ENCODE measurements at places on chromosomes 5 and 9. TPM values are rescaled to one million over a fixed set of nuclear protein-coding genes. Genes with fewer than 3 reads are reported as not detected.

Gene ANKRD20A1
- 0.73 TPM for polyA plus RNA-seq

Gene ADAMTS16
- 1.2 TPM for polyA plus RNA-seq

Gene DAB2
- polyA plus RNA-seq, result 178 TPM

Gene WDR38
- not detected for polyA plus RNA-seq

Gene GRIA1
- 0.93 TPM for polyA plus RNA-seq

Gene LRRC19
- polyA plus RNA-seq, result 83.7 TPM

Gene CDH6
- 13.1 TPM for polyA plus RNA-seq

Gene SYNPO
- 46.7 TPM for polyA plus RNA-seq

Gene TLR4
- polyA plus RNA-seq, result 6.2 TPM

Gene TIMD4
- 1.5 TPM for polyA plus RNA-seq

Gene C8G
- 36.0 TPM for polyA plus RNA-seq

Gene TRIM14
- polyA plus RNA-seq, result 59.2 TPM

Gene DDX4
- polyA plus RNA-seq, result 0.10 TPM

Gene CXCL14
- polyA plus RNA-seq, result 161 TPM

Gene SNCB
- polyA plus RNA-seq, result 0.39 TPM

Gene SLC25A48
- 0.54 TPM for polyA plus RNA-seq

Gene FRRS1L
- polyA plus RNA-seq, result 9.1 TPM

Gene MYO10
- polyA plus RNA-seq, result 30.7 TPM

Gene KCNN2
- 0.48 TPM for polyA plus RNA-seq

Gene OR2V2
- not detected for polyA plus RNA-seq

Gene ADAMTS6
- polyA plus RNA-seq, result 2.3 TPM

Gene SLC6A7
- 5.7 TPM for polyA plus RNA-seq

Gene OR1J2
- not detected for polyA plus RNA-seq

Gene PCDHB5
- polyA plus RNA-seq, result 2.1 TPM

Gene LCN2
- 0.93 TPM for polyA plus RNA-seq

Gene ECM2
- 9.8 TPM for polyA plus RNA-seq

Gene TRIM41
- 22.4 TPM for polyA plus RNA-seq

Gene LMBRD2
- 17.8 TPM for polyA plus RNA-seq

Gene GPR150
- 0.90 TPM for polyA plus RNA-seq

Gene PCDHGB5
- polyA plus RNA-seq, result 1.8 TPM

Gene OLFM1
- 29.3 TPM for polyA plus RNA-seq

Gene C5
- polyA plus RNA-seq, result 25.9 TPM

Gene GABRA1
- 0.61 TPM for polyA plus RNA-seq

Gene SPATA9
- polyA plus RNA-seq, result 1.1 TPM

Gene CDC25C
- polyA plus RNA-seq, result 4.5 TPM

Gene PAPPA
- 2.2 TPM for polyA plus RNA-seq

Gene LHX3
- not detected for polyA plus RNA-seq

Gene ALDH1A1
- 181 TPM for polyA plus RNA-seq

Gene PKD2L2
- polyA plus RNA-seq, result 0.15 TPM

Gene CYLC2
- not detected for polyA plus RNA-seq

Gene GPSM1
- 39.9 TPM for polyA plus RNA-seq

Gene SLC23A1
- polyA plus RNA-seq, result 49.8 TPM

Gene ZNF354C
- 6.0 TPM for polyA plus RNA-seq

Gene GDF9
- polyA plus RNA-seq, result 0.51 TPM

Gene STPG3
- 3.4 TPM for polyA plus RNA-seq
